ENCODE measurements at places on chromosomes 4 and X. TPM values are rescaled to one million over a fixed set of nuclear protein-coding genes. Genes with fewer than 3 reads are reported as not detected.

The MAGEA2 gene
- total RNA-seq, result 7.8 TPM

The CCSER1 gene
- 32.2 TPM for total RNA-seq

The REELD1 gene
- total RNA-seq, result 12.8 TPM

The MSN gene
- total RNA-seq, result 53.6 TPM

The SPINK2 gene
- 53.4 TPM for total RNA-seq

The NXF2B gene
- total RNA-seq, result not detected

The NXF3 gene
- total RNA-seq, result not detected

The GPAT3 gene
- 1.2 TPM for total RNA-seq

The HSFX2 gene
- not detected for total RNA-seq

The ADH1C gene
- total RNA-seq, result 1.7 TPM

The C1QTNF7 gene
- total RNA-seq, result 4.6 TPM

All from prostate gland (tissue), 2 donors.